Activated CD8-positive, alpha-beta memory T cell treated with anti-CD3 and anti-CD28 coated beads, Interleukin-2, amount 50 U/mL, for 48 hours (primary cell): ENCODE measurements at places on chromosomes 12 and 14.

- DNase-seq = no peak
These were observed 9.7 kb upstream of the KRT81 start for GRCh38 chr12:52300796-52301691.

- no peak for DNase-seq
These were observed 1.3 kb upstream of the P3H3 start for GRCh38 chr12:6826734-6827436.

- DNase-seq = no peak
These were observed 965 bp upstream of the NOS1 start for GRCh38 chr12:117362391-117362790.

GRCh38 chr14:105425823-105426247 is 6.2 kb downstream of the MTA1 start:
- no peak for DNase-seq

DNA sequence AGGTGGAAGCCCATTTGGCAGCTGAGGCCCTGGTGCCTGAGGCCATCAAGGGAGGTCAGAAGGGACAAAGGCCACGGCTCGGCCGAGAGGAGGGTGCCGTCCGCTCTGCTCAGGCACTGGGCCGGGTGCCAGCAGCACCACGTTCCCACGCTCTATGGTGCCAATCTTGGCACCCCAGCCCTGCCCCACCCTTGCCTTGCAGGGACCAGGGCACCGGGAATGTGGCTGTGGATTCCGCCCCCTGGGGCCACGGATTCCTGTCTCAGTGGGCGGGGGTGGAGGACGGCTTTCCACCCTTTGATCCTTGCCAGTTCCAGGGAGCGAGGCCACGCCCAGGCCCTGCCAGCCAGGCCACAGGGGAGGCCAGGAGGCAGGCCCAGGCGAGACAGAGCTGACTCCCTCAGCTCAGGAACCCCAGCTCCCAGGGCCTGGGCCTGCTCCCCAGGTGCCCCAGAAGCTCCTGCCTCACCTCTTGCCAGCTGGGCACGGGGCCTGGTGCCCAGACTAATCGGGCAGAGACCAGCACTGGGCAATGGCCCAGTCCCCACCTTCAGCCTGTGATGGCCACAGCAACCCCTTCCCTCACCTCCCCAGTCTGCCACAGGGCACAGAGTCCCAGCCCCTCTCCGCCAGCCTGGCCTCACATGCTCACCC is 26.4 kb upstream of the GPR132 start:
- peak; percentile 60 for DNase-seq

DNA sequence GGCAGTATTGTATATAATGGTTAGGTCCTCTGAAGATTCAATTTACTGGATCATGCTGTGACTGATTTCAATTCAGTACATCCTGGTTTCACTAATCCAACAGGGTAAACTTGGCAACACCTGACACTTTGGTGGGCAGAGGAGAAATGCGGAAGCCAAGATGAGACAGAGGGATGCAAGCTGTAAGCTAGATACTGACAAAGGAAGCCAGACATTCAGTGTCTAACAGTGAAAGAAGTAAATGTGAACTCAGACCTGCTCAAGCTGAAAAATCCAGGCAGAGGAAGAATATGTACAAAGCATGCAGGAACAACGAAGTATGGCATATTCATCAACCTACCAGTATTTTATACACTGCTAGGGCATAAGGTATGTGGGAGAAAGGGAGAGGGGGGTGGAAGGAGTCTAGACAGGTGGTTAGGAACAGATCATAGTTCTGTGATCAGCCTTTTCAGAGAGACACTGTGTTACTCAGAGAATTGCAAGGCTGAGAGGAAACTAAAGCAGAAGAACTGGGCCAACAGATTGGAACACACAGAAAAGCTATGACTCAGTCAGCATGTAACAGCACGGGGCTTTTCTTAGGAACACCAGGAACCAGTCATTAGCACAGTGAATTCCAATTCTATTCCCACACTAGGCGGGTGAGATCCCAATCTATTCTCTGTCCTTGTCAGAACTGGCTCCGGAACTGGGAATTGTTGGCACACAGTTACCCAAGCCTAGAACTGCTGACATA is 40.3 kb downstream of the NELL2 start:
- no peak for DNase-seq

DNA sequence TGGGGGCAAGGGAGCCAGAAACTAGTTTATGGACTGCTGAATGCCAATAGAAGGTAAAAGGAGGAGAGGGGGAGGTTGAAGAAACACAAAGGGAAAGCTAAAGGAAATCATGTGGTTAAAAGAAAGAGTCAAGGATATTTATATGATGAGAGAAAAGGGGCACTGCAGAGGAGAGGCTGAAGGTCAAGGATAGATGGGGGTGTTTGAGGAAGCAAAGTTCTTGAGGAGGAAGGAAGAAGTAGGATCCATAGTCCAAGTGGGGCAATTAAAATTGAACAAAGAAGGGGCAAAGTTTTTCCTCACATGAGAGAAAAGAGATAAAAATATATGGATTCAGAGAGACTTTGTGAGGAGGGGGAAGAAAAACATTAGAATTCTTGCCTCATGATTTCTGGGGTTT is 10.1 kb upstream of the DBX2 start:
- no peak for DNase-seq

DNA sequence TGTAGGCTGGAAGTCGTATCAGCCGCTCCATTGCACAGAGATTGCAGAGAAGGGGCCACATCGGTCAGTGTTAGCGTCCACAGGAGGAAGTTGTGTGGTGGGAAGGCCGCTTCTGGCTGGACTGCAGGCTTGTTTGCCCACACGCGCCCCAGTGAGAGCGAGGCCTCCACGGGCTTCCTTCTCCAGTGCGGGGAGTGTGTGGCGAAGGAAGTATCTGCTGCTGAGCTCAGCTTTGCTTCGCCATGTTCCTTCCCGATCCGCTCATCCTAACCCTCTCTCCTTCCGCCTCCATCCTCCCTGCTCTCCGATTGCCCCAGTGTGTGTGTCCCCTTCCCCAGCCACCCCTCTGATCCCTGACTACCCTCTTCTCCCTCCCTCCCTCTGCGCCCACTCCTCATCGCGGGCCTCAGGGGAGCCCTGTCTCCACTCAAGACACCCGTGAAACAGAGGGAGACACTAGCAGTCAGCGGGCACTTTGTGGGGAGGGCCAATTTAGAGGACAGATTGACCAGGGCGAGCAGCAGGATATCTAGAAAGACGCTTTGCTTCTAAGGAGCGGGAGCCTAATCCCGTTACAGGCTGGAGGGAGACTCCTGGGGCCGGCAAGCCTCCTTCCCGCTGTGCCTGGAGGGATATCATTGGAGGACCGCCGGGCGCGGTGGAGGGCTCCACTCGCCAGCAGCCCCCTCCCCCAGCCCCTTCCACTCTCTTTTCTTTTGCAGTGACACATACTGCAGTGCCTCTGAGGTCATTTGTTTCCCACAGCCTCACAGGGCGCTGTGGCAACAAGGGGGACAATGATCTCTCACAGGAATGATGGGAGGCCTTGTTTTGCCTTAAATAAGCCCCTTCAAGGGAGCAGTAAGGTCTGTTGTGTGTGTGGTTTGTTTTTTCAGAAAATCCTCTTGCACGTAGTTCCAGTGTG is 428.8 kb downstream of the ZFP36L1 start:
- DNase-seq = no peak

- DNase-seq = no peak
These were observed 844.6 kb downstream of the VRK1 start for GRCh38 chr14:97641827-97642226.

DNA sequence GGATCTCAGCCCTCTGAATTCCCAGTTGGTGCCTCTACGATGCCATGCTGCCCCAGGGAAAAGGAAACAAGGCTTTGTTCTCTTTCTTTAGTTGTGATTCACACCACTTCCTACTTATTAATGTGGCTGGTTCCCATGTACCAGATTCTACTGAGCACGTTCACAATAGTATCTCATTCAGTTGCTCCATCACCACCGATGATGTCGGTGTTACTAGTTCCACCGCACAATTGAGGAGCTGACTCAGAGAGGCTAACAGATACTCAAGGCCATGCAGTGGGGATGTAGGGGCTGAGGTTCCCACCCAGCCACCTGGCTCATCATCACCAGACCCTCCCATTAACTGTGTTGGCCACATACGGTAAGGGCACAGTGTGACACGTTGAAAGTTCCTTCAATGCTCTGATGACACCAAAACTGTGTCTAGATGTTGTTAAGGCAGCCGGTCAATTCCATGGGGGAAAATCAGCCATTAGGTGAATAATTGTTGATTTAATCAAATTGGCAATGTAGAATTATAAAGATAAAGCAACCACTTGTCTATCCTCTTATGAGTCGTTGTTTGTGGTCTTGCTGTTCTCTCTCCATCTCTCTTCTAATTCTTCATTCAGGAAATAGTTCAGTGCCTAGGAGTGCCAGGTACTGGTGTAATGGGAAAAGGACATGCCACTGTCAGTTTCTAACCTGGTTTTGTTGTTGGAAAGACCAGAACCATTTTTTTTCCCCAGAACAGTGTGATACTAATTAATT is 244.2 kb upstream of the CRY1 start:
- DNase-seq = no peak

DNA sequence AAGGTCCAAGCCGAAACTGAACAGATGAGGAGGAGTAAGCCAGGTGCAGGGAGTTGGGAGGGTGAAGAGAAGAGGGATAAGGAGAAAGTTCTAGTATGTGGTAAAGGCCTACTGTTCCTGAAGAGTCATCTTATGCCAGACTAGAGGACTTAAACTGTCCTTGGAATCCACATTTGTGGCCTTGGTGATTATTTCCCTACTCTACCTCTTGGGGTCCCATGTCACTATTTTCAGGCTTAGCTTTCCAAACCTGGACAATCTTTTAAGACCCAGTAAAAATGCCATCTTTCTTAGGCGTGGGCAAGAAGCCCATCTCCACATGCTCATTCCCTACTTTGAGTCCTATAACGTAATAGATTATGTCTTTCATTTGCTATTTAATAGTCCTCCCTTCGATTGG is 40.1 kb upstream of the CRY1 start:
- DNase-seq = no peak
